Activated CD8-positive, alpha-beta T cell treated with anti-CD3 and anti-CD28 coated beads for 36 hours (primary cell): ENCODE measurements at places on chromosomes 7 and 10.

DNA sequence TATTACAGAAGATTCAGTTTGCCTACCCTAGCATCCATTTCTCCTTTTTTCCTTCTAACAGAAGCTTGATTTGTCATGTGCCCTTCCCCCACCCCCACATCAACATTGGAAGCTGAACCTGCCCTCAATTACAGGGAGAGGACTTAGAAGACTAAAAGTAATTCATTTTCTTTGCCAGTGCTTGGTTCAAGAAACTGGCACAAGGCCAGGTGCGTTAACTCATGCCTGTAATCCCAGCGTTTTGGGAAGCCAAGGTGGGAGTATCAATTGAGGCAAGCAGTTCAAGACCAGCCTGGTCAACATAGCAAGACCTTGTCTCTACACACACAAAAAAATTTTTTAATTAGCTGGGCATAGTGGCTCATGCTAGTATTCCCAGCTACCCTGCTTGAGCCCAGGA, 32.6 kb downstream of the CCNJ start:
- no peak overlapping the region for H3K27ac ChIP-seq
- H3K27me3 ChIP-seq, result no peaks in the 10 kb centered on the region
- DNase-seq, result no peak

- peaks cover 7% of the 10 kb centered on the region for H3K4me1 ChIP-seq
- no peak overlapping the region for H3K27ac ChIP-seq
- H3K27me3 ChIP-seq, result peaks cover 47% of the 10 kb centered on the region
- H3K4me3 ChIP-seq, result no peak overlapping the region
- no peak for DNase-seq
Measured at GRCh38 chr7:98619450-98620321, 2.6 kb downstream of the NPTX2 start.

DNA sequence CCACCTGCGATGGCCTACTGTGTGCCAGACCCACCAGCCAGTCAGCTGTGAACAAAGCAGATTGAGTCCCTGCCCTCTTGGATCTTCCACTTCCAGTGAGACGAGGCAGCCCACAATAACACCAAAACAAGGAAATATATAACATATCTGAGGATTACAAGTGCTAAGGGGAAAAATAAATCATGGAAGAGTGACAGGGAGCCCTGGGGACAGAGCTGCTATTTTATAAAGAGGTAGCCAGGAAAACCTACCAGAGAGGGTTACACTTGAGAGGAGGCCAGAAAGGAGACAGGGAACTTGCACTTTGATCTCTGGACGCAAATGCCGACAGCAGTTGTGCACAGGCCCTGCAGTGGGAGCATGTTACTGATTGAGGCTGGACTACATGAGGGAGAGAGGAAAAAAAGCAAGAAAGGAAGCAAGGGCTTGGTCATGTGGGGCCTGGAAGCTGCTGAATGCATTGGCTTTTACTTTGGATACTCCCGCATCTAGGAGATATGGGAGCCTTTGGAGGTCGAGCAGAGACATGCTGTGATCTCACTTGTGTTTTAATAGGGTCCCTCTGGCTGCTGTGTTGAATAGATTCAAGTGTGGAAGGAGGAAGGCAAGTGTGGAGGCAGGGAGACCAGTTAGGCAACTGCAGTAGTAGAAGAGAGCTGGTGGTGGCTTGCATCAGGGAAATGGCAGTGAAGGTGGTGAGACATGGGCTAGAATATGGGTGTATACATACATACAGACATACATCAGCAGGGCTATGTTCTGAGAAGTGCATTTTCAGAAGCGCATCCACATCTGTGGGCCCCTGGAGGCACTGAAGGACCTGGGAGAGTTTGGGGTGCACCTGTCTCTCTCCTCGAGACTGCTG, 26.2 kb downstream of the MINDY4 start:
- H3K27me3 ChIP-seq, result no peaks in the 10 kb centered on the region
- peaks cover 10% of the 10 kb centered on the region for H3K4me1 ChIP-seq
- no peak overlapping the region for H3K27ac ChIP-seq
- no peak overlapping the region for H3K4me3 ChIP-seq
- H3K36me3 ChIP-seq, result no peaks in the 10 kb centered on the region

DNA sequence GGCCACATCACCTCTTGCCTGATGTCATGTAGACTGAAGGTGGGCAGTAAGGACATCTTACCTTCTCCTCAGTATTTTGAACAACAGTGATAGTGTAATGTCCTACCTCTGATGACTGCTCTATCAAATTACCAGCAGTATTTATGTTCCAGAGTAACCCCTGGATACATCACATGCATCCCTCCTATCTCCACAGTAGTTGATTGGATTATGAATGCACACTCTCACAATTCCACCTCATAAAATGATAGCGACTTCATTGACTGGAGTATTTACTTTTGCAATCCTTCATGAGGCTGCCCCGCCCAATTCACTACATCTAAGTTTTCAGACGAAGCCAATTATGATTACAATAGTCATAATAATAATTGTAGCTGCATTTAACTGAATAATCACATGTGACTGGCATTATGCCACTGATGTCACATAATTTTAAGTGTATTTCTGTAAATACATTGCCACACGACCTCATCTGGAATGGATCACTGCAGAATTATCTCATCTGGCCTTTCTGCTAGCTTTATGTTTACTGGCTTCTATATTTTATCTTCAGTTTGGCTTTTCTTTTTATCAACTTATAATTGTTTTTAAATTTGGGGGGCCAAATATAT, 268.9 kb downstream of the SLC25A13 start:
- H3K27ac ChIP-seq, result no peak overlapping the region
- H3K36me3 ChIP-seq, result no peaks in the 10 kb centered on the region
- H3K4me1 ChIP-seq, result no peaks in the 10 kb centered on the region
- H3K4me3 ChIP-seq, result no peak overlapping the region
- H3K27me3 ChIP-seq, result peaks cover 8% of the 10 kb centered on the region
- DNase-seq, result no peak

GRCh38 chr7:111835066-111835465, 272.8 kb upstream of the IMMP2L start:
- no peak overlapping the region for H3K4me3 ChIP-seq
- H3K27ac ChIP-seq, result no peak overlapping the region

- H3K36me3 ChIP-seq, result no peaks in the 10 kb centered on the region
- H3K4me3 ChIP-seq, result no peak overlapping the region
- H3K27ac ChIP-seq, result no peak overlapping the region
Measured at GRCh38 chr7:80699045-80699638, 60.7 kb downstream of the CD36 start.

GRCh38 chr7:23645822-23646221, 34.2 kb upstream of the FAM221A start:
- no peaks in the 10 kb centered on the region for H3K4me1 ChIP-seq
- H3K27me3 ChIP-seq, result no peaks in the 10 kb centered on the region
- H3K4me3 ChIP-seq, result no peak overlapping the region
- no peaks in the 10 kb centered on the region for H3K36me3 ChIP-seq

GRCh38 chr10:6020826-6021225, 41.3 kb downstream of the IL2RA start:
- peaks cover 98% of the 10 kb centered on the region for H3K36me3 ChIP-seq
- H3K4me1 ChIP-seq, result peaks cover 67% of the 10 kb centered on the region
- H3K27ac ChIP-seq, result peak overlapping the region; percentile 55
- H3K27me3 ChIP-seq, result no peaks in the 10 kb centered on the region
- DNase-seq, result no peak

- no peaks in the 10 kb centered on the region for H3K36me3 ChIP-seq
- no peaks in the 10 kb centered on the region for H3K27me3 ChIP-seq
- no peak overlapping the region for H3K4me3 ChIP-seq
- no peak for DNase-seq
- H3K27ac ChIP-seq, result no peak overlapping the region
Measured at GRCh38 chr10:31087011-31087410, 55.3 kb upstream of the ZNF438 start.
